ENCODE measurements at places on chromosomes 2 and 18.

DNA sequence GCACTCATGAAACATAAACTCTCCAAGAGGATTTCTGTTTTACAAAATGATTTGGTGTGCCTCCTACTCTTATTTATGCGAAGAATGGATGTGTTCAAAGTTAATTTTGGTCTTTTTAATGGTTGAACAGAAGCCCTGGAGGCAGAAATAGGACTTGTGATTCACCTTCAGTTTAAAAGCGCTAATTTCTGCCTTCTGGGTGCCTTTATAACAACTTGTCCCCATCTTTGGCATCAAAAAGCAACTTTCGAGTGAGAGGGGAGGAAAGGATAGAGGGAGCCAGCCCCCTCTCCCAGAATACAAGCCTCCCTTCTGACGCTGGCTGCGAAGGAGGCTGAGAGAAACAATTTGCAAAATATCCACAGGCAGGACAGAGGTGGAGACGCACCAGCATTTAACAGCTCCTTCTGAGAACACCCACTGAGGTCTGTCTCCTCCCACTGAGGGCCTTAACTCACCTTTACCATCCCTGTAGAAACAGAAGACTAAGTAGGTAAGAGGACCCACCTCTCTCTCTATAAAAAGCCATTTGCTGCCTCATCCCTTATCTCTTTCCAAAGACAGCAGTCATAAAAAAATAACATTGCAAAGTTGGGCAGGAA, 24.3 kb upstream of the BCL11A start:
- DNase-seq = no peak

- no peak for DNase-seq
Measured at GRCh38 chr2:237408335-237409000, 5.5 kb downstream of the COL6A3 start.

DNA sequence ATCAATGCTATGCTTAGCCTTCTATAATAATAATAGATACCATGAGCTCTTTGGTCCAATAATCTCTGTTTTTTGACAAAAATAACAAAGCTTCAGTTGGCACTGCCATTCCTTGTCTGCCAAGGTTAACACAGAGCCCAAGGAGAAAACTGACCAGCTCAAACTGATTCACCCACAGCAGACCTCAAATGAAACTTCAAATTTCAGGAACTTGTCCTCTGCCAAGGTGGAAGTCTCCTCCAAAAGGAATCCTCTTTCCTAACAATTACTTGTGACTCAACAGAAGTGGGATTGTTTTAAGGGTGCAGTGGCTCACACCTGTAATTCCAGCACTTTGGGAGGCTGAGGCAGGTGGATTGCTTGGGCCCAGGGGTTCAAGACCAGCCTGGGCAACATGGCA, 12.1 kb downstream of the AAK1 start:
- DNase-seq = no peak

GRCh38 chr2:15931950-15932349, 8.4 kb upstream of the MYCN start:
- DNase-seq = no peak

- DNase-seq = no peak
Measured at GRCh38 chr2:156672556-156673332, 236.6 kb downstream of the GPD2 start.

DNA sequence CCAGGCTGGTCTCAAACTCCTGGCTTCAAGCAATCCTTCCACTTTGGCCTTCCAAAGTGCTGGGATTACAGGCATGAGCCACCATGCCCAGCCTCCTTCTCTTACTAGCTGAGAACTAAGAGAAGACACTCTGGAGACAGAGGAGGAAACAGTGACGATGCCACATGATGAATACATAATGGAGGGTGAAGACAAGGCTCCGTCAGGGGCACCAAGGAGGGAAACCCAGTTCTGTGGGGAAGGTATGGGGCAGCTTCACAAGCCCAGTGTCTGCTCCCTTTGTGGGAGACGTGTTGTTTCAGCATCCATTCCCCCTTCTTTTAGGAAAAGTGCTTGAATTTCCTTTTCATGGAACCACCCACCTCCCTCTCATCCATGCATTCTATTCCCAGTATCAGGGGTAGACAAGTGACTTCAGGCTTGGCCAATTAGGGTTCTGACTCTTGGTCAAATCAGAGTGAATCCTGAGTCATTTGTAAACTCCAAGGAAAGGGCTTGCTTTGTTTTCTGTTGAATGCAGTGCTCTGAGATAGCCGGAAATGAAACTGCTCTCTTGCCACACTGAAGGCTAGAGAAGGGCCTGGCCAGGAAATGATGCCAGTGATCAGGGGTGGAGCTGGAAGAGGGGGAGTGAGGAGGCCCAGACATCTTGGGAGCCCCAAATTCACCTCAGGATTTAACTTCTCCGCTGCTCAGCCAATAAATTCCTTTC, 23.7 kb downstream of the TMEM127 start:
- DNase-seq = no peak

GRCh38 chr2:230956827-230957755, 32.0 kb upstream of the GPR55 start:
- no peak for DNase-seq

Measured in CMK (cell line).